H1 (cell line): ENCODE measurements at places on chromosomes 5 and 9. TPM values are rescaled to one million over a fixed set of nuclear protein-coding genes. Genes with fewer than 3 reads are reported as not detected.

GRCh38 chr9:126532489-126532888 is 81.2 kb upstream of the LMX1B start:
- no peak for DNase-seq

DNA sequence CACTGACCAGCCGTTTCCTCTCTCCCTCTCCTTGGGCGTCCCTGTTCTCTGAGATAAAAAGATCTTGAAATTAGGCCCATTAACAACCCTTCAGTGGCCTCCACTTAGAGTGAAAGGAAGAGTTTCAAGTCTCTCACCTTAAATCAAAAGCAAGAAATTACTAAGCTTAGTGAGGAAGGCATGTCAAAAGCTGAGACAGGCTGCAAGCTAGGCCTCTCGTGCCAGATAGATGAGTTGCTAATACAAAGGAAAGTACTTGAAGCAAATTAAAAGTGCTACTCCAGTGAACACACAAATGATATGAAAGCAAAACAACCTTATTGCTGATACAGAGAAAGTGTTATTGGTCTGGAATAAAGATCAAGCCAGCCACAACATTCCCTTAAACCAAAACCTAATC is 331.3 kb upstream of the SEMA6A start:
- DNase-seq = no peak

DNA sequence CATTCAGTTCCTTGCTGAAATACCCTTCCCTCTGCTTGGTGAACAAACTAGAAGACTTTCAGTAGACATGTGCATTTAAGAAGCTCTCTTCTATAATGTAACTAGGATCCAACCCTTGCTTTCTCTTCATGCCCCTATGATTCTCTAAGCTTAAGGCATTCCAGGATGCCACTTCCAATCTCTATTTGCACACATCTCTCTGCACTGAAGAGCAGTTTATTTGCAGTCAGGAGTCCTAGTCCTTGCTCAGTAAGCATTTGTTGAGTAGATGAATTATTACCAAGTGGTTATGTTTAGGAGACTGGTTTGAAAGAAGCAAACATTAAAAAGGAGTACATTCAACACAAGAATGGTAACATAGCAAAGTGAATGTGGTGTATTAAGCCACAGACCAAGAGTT is 274.2 kb upstream of the KLF9 start:
- no peak for DNase-seq

- DNase-seq = no peak
These were observed 10.9 kb upstream of the IL3 start for GRCh38 chr5:132049559-132049958.

DNA sequence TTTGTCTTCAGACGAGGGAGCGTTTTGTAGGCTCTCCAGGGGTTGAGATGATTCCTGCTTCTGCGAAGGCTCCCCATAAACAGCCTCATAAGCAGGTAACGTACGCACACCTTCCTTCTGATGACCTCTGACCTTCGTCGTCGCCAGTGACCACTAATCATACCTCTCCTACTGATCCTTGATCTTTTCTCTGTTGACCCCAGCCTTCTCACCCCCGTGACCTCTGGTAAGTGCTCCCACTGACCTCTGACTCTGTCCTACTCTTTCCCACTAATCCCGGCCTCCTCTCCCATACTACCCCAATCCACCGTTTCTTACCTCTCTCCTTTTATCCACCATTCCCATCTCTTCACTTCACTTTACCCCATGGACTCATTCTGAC is 345 bp downstream of the DNAI1 start:
- no peak for DNase-seq

DNA sequence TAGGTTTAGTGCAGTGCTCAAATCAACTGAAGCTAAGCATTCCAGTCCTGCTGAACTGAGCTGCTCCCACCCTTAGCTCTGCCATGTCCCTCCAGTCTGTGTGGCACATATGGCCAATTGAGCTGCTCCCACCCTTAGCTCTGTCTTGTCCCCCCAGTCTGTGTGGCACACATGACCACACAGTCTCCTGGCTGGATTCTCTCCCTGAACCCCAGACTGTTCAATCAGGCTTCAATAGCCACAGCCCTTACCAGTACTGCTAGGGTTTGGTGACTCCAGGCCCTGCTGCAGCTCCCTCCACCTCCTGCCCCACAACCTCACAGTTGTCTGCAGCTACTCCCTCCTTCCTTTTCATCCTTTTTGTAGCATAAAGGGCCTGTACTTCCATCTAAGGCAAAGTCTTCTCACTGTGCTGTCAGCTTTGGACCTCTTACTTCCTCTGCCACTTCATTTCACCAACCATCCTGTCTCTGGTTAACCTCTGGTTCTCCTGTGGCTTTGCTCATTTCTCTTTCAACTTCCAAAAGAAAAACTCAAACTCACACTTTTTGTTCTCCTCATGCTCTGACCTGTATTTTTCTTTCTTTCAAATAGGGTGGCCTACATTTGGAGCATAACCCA is 50.8 kb downstream of the ADAMTS12 start:
- no peak for DNase-seq

- no peak for DNase-seq
These were observed 5.2 kb downstream of the TNFAIP8 start for GRCh38 chr5:119360905-119361593.

GRCh38 chr5:122153230-122153629 is 23.9 kb downstream of the ZNF474 start:
- DNase-seq = no peak

- no peak for DNase-seq
These were observed 225.4 kb downstream of the EBF1 start for GRCh38 chr5:158874343-158874742.

- DNase-seq = no peak
These were observed 607.8 kb downstream of the BNC2 start for GRCh38 chr9:16262477-16263261.

GRCh38 chr5:68918306-68918705 is 175.5 kb upstream of the SLC30A5 start:
- DNase-seq = no peak

GRCh38 chr5:1465117-1465516 is 19.9 kb upstream of the SLC6A3 start:
- DNase-seq = no peak

- DNase-seq = no peak
These were observed 135.8 kb downstream of the TLE4 start for GRCh38 chr9:79707589-79707988.

Gene CKMT2
- 1.2 and 2.4 TPM in 2 replicates for total RNA-seq

Gene NIPBL
- 49.6 and 53.5 TPM in 2 replicates for total RNA-seq

Gene KLF9
- total RNA-seq = 0.82 and 0.98 TPM in 2 replicates

Gene LRRC19
- not detected in 2 replicates for total RNA-seq

Gene F12
- 5.4 and 6.5 TPM in 2 replicates for total RNA-seq

Gene CEP78
- total RNA-seq = 38.7 and 40.9 TPM in 2 replicates

Gene KIAA0825
- total RNA-seq = 0.98 and 1.0 TPM in 2 replicates

Gene INSYN2B
- total RNA-seq = not detected in 2 replicates

Gene TXNDC8
- total RNA-seq = not detected in 2 replicates

Gene IL5
- not detected in 2 replicates for total RNA-seq
